ENCODE measurements at places on chromosomes 4 and X.

GRCh38 chr4:120824946-120825345 lies 97.6 kb downstream of the PRDM5 start:
- no peak for DNase-seq

DNA sequence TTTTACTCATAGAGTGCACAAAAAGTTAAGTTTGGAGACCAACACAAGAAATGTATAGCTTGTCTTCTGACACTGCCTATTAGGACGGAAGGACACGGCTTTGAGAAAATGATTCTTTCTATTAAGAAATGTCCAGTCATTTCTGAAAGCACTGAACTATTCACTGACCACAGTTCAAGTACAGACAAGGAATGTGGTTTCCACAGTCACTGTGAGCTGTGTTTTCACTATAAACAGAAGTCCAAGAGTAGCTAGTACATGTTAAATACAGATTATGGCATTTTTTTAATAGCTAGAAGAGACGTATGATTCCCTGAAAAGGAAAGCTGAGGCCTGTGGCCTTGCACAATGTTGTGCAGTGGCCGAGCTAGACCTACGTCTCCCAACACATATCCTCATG lies 115.1 kb upstream of the GPM6A start:
- DNase-seq: no peak

GRCh38 chr4:186078981-186079638 lies 10.2 kb downstream of the TLR3 start:
- DNase-seq: no peak

GRCh38 chrX:40107291-40108161 lies 9.8 kb upstream of the BCOR start:
- DNase-seq: no peak

DNA sequence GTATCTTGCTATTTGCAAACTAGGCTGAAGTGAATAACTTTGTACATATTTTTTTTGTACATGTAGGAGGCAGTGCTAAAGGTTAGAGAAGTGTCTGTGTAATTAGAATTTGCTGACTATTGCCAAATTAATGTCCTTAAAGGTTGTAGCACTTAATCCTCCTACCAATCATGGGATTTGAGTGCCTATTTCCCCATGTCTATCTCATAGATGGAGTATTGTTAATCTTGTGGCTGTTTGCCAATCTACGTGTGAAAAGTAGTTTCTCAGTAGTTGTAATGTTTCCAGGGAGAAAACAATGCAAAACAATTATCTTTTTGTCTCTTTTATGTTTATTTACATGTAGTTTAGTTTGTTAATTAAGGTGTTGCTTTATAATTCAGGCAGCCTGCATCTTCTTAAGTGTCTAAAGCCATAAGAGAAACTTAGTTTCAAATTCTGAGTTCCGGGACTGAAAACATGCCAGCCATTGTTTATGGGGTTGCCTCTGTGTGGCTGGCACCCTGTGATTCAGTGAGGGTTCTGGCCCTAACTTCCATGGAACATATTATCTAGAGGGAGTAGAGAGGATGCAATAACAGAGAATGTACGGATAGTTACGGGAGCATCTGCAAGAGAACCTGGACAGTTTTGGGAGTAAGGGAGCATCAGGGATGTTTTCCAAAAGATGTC lies 142.4 kb downstream of the KLHL8 start:
- no peak for DNase-seq

DNA sequence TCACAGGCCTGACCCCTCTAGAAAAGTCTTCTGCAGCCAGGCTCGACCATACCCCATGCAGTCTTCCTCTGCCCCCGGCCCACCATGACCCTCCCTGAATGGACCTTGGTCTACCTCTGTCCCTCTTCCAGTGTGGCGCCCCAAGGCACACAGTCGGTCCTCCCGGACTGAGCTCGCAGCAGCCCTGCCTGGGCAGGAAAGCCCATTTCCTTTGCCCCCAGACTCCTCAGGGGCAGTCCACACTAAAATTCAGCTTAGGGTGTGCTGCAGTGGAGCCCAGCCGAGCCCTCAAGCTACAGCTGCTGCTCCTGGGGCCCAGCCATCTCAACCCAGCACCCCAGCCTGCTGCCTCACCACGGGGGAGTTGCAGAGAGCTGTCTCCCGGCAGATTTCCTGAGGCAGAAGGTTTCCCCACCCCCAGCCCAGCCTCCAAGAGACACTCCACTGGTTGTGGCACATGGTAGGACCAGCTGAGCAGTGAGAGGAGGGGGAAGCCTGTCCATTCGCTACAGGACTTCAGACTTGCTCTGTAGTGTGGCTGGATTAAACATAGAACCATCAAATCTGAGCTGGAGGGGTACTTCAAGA lies 37.5 kb upstream of the IQSEC2 start:
- DNase-seq: no peak

- DNase-seq: peak; percentile 32
These were observed 134.9 kb downstream of the MAML3 start for GRCh38 chr4:140018931-140019618.

DNA sequence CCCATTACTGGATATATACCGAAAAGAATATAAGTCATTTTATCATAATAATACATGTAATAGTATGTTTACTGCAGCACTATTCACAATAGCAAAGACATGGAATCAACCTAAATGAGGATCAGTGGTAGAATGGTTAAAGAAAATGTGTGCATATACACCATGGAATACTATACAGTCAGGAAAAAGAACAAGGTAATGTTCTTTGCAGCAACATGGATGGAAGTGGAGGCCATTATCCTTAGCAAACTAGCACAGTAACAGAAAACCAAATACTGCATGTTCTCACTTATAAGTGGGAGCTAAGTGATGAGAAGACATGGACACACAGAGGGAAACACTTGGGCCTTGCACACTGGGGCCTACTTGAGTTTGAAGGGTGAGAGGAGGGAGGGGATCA lies 207.4 kb upstream of the APOOL start:
- DNase-seq: no peak

GRCh38 chr4:36011381-36011780 lies 232.9 kb downstream of the ARAP2 start:
- DNase-seq: no peak

DNA sequence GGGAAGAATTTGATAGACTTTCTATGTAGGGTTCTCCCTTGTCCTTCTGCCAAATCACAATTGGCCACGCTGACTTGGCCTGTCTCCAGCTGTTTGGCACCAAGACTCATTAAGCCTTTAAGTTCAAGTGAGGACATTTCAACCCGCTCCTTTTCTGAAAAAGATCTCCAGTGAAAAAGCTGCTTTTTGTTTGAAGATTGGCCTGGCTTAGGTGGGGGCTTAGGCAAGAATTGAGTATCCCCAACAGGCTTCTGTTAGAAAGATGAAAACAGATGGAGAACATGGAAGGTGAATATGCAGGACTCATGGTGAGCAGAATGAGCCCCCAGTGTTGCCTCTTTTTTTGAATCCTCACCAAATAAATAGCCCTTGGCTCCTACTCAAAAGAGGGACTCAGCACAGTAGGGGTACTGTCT lies 28.5 kb upstream of the LIMCH1 start:
- no peak for DNase-seq

GRCh38 chr4:121642876-121643585 lies 53.7 kb downstream of the ANXA5 start:
- DNase-seq: no peak

DNA sequence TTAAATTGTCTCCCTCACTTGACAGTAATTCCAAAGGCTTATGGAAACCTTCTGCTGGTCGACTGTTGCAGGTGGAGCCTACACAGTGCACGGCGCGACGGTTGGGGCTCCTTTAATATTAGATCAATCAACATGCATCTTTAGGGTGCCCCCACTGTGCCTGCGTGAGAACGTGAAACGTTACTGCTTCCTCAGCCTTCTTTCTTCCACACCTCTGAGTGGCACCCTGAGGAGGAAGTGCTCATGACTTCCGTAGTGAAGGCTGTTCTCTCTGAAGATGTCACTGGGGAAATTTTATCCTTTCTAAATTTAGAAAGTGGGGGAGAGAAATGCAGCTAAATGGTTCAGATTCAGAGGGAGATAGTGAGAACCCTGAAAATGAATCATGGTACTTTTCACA lies 184.0 kb upstream of the ZFP42 start:
- no peak for DNase-seq

DNA sequence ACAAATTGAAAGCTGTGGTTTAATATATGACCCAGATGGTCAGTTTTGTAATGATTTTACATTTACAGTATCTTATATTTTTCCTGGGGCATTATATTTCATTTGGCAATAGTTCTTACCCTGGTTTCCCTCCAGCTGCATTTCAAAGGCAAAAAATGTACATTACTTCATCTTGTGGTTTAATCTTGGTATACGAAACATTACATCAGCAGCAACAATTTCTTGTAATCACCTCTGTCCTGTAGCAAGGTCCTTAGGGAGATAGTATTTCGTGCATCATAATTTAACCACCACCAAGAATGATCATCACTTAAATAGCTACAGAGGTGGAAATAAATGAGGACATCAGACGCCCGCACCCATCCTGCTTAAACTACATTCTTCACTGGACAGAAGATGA lies 48.8 kb downstream of the HS6ST2 start:
- no peak for DNase-seq
